ENCODE measurements at places on chromosomes 3 and 15. TPM values are rescaled to one million over a fixed set of nuclear protein-coding genes. Genes with fewer than 3 reads are reported as not detected.

IP6K1 gene
- 27.1 TPM for total RNA-seq

SENP2 gene
- total RNA-seq, result 30.5 TPM

CDHR4 gene
- not detected for total RNA-seq

DNA sequence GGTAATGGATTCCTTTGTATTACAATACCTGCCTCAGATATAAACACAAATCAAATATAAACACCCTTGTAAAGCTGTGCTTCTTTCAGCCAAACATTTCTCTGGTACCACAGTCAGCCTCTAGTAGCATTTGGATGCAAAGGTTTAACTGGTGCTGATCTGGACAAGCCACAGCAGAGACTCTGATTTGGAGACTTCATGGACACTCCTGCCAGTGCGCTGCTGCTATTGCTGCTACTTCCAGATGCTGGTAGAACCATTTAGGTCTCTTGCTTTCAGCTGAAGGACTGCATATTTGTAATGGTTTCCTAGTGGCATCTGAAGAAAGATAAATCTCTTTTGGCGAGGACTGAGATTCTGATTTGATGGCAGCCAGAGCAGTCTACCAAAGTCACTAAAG is 36.9 kb downstream of the NCK1 start:
- no peak for DNase-seq

GRCh38 chr3:87350367-87351199 is 74.2 kb upstream of the POU1F1 start:
- peak; percentile 59 for DNase-seq

- DNase-seq, result no peak
These were observed 3.2 kb downstream of the PODXL2 start for GRCh38 chr3:127632035-127632820.

Measured in bronchial epithelial cell (primary cell).